ENCODE measurements at places on chromosomes 4 and X. TPM values are rescaled to one million over a fixed set of nuclear protein-coding genes. Genes with fewer than 3 reads are reported as not detected.

GRCh38 chr4:139819082-139819481 lies 153.5 kb downstream of the MGST2 start:
- DNase-seq: no peak

- no peak for DNase-seq
Measured at GRCh38 chrX:19272452-19272851, 71.3 kb upstream of the PDHA1 start.

GRCh38 chr4:159722052-159722451 lies 619.2 kb downstream of the RAPGEF2 start:
- peak; percentile 32 for DNase-seq

Gene OPHN1
- total RNA-seq: 7.4 TPM

DNA sequence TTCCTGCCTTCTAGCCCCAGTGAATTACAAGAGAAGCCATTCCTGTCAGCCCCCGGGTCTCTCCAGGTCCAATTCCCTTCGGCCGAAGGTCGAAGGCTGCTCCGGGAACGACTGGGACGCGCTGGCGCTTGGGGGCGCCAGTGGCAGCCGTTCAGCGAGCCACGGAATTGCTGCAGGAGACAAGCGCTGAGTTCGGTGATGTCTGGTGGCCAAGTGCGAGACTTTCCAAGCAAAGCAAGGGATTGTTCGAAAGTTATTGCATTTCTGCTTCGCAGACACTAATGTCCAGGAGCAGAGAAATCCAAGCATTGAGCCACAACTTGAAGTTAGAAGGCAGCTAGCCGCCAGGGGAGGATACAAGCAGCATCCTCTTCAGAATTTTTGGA lies 1.1 kb upstream of the DKK2 start:
- peak; percentile 69 for DNase-seq

GRCh38 chrX:19569121-19569805 lies 54.0 kb upstream of the MAP3K15 start:
- no peak for DNase-seq

- DNase-seq: no peak
Measured at GRCh38 chrX:68880846-68881552, 52.2 kb downstream of the EFNB1 start.

DNA sequence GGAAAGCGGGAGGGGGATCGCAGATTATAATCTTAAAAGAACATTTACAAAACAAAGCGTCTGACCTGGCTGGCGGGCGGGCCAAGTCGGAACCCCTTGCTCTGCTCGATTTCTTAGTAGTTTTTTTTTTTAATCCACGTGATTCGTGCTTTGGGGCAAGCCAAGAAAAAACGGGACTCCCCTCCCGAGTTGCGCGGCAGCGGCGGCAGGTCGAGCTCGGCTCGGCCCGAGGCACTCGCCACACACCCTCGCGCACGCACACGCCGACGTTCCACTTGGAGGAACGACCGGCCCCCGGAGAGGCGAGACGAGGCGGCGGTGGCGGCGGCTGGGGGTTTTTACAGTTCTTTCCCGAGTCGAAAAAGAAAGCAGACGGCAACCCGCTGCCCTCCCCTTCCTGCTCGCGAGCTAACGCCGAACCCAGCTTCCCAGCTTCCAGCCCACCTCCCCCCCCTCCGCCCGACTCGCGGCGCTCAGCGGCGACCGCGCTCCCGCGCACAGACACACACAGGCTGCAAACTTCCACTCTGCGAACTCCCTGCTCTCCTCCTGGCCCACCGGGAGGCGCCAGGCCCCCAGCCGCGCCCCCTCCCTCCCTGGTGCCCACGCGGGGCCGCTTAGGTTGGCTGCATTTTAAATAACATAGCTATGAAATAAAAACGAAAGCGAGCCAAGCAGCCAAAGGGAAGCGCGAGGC lies 1.2 kb downstream of the BCOR start:
- peak; percentile 95 for DNase-seq

- peak; percentile 89 for DNase-seq
Measured at GRCh38 chr4:7201420-7202305, 9.3 kb downstream of the SORCS2 start.

GRCh38 chr4:171266671-171267070 lies 546.5 kb upstream of the GALNTL6 start:
- DNase-seq: no peak

DNA sequence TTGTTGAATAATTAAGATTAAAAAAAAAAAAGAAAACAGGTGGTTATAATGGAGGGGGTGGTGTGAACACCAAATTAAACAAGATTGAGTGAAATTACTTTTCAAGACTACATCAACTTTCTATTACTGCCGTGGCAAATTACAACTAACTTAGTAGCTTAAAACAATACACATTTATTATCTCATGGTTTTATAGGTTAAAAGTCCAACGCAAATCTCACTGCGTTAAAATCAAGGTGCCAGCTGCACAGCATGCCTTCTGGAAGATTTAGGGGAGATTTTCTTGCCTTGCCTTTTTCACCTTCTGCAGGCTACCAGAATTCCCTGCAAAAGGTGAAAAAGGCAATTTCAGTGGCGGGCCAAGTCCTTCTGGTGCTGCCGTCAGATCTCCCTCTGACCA lies 58.5 kb downstream of the ATXN3L start:
- DNase-seq: no peak

Gene CXCL6
- not detected for total RNA-seq

Gene AP1S2
- 14.8 TPM for total RNA-seq

GRCh38 chr4:120293341-120293740 lies 226.7 kb upstream of the MAD2L1 start:
- peak; percentile 76 for DNase-seq

DNA sequence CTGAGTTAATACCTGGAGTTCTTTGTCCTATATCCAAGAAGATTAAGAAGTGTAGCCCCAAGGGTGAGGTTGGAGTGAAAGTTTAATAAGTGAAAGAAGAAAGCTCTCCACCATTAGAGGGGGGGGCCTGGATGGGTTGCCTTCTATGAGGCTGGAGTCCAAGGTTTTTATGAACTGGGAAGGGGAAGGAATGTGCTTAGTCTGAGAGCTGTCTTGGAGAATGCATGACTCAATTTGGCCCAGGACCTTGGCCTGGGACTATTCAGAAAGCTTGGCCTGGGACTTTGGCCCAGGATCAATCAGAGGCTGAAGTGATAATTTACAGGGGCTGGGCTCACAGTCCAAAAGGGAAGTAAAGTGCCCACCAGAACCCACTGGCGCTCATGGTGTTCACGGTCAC lies 1049.0 kb upstream of the GRIA3 start:
- DNase-seq: no peak

Gene HERC6
- total RNA-seq: 12.4 TPM

GRCh38 chr4:81257816-81258215 lies 42.8 kb upstream of the PRKG2 start:
- DNase-seq: no peak

DNA sequence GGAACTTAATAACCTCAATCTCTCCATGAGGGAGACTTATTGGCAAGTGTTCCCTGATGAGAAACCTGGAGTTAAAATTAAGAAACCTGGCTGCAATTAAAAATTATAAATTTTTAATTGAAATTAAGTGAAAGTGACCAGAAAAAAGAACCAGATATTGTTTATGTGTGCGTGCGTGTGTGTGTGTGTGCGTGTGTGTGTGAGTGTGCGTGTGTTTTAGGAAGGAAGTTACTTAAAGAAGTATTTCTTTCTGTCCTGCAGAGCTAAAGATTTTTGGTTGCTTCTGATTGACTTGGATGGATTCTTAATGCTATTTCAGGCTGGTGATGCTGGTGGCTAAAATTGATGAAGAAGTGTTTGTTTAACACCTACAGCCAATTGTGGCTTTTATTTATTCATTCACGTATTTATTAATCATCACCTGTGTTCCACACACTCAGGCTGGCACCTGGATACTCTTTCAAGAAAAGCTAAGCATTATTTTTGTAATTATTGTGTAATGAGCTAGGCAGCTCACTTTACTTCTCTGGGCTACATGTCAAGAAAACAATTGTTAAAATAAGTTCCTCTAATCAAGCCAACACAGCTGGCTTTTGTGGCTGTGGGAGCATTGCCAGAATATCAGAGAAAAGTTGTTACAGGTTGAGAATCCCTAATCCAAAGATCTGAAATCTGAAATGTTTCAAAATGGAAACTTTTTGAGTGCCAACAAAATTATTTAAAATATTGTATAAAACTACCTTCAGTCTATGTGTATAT lies 68.5 kb downstream of the CEP44 start:
- DNase-seq: no peak

Gene GUCY1B1
- 1.1 TPM for total RNA-seq

GRCh38 chr4:77816546-77816945 lies 2.6 kb downstream of the CNOT6L start:
- DNase-seq: no peak

DNA sequence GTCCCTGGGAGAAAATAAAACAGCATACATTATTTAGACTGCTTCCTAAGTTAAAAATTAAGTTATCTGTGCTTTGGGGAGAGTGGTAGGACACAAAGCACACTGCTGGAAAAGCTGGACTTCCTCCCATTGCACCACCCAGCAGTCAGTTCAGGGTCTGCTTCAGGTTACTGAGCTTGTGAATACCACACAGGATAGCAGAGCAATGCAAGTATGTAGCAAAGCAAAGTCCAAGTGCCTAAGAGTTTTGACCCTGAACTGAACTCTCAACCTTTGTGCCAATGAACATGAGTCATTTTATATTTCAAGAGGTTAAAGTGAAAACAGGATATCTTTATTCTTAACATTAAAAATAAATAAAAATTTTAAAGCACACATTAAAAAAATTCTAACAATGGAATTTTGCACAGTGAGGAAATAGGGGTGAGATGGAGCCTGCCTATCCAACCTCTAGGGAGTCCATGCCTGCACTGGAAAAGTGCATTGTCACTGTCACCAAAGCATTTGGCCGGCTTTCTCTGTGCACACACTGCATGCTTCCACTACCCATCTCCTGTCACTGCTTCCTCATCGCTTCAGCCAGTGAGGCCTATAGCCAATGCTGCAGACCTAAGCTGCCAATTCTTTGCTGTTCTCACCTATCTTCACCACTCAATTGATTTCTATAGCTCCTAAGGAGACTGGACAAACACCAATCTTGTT lies 50.9 kb downstream of the ABCG2 start:
- DNase-seq: no peak

DNA sequence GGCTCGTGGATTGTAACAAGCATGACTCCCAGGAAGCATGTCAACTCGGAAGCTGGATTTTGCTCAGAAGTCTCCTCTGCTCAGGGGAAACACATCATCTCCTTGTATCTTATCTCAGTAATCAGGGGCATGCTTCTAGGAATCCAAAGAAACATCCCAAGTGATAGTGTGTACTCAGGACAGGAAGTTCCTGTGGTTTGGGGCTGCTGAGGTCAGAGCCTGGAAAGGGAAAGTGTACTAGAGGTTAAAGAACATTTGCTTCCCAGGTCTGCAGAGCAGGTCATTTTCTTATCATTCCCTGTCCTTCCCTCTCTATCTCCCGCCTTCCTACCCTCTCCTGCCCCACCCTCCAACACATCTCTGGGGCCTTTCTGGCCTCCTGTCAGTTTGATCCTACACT lies 38.8 kb downstream of the SLC34A2 start:
- DNase-seq: peak; percentile 36

Gene DRP2
- total RNA-seq: 0.59 TPM

GRCh38 chrX:33062041-33062440 lies 149.3 kb downstream of the DMD start:
- no peak for DNase-seq

Gene H2BW2
- not detected for total RNA-seq

DNA sequence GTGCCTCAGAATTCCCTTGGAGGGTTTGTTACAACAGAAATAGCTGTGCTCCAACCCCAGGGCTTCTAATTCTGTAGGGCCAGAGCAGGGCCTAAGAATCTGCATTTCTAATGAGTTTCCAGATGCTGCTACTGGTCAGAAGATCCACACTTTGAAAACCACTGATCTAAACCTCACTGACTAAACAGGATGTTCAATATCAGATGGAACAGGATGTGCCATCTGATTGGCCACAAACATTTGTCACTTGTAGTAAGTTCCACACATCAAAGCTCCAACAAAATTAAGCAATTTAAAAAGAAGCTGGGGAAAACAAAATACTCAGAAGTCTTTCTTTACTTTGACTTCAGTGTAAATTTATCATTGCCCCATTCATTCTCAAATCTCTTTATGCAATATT lies 14.3 kb downstream of the CASK start:
- DNase-seq: no peak

- no peak for DNase-seq
Measured at GRCh38 chrX:10936976-10937375, 174.2 kb upstream of the HCCS start.

- no peak for DNase-seq
Measured at GRCh38 chr4:127469542-127469941, 163.2 kb upstream of the INTU start.

GRCh38 chr4:111027526-111027925 lies 404.6 kb upstream of the PITX2 start:
- DNase-seq: no peak

GRCh38 chr4:110998320-110998719 lies 375.4 kb upstream of the PITX2 start:
- DNase-seq: no peak

DNA sequence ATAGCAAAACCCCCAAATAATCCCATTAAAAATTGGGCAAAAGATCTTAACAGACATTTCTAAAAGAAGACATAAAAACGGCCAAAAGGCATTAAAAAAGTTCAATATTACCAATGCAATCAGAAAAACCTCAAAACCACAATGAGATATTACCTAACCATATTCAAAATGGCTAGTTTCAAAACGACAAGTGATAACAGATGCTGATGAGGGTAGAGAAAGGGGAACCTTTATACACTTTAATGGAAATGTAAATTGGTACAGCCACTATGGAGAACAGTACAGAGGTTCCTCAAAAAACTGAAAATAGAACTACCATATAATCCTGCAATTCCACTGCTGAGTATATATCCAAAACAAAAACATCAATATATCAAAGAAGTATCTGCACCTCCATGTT lies 6.2 kb downstream of the AADAT start:
- DNase-seq: no peak

GRCh38 chr4:119841361-119841760 lies 212.8 kb upstream of the PDE5A start:
- DNase-seq: no peak

Gene ZNF674
- total RNA-seq: 4.7 TPM

Data from osteoblast (primary cell).